ENCODE measurements at places on chromosomes 3 and 15.

- no peak for DNase-seq
Measured at GRCh38 chr3:133487920-133488540, 85.5 kb upstream of the CDV3 start.

DNA sequence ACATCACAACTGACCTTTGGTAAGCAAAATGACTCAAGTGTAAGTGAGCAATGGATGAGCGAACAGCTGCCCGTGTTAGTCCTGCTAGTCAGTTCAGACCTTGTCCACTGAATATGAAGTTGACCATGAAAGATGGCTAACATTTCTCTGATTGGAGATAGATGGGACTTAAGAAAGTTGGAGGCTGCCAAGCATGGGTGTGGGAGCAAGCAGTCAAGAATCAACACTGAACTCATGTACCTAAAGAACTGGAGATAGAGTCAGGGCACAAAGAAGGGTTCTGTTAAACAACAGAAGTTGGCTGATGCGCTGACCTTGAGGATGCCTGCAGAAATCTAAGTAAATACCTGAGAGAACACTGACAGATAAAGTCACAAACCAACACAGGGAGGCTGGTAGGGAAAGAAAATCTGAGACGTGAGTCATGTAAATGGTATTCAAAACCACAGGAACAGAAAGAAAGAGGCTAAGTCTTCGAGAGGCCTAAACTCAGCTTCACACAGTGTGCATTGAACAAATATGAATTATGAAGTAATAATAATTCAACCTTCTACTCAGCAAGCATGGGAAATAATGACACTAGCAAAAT, 30.7 kb upstream of the ANPEP start:
- DNase-seq = no peak

GRCh38 chr15:71239592-71240364, 124.5 kb downstream of the THSD4 start:
- DNase-seq = no peak

- DNase-seq = peak; percentile 61
Measured at GRCh38 chr3:194773771-194774455, 88.2 kb downstream of the FAM43A start.

DNA sequence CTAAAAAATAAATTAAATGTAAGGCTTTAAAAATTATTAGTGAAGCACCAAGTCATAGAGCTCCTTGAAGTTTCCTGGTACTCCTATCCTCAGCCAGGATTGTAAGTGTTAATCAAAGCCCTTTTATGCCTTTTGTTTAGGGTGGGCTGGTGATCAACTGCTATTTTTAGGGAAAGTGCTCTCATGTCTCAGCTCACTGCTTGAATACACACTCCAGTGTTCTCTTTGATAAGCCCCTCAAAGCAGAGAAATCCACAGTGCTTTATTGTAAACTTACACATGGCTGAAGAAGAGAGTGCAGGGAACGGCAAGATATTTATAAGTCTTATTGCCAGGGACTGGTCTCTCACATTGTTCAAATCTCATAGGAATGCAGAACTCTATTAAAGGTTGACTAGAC, 156.4 kb upstream of the AZI2 start:
- no peak for DNase-seq

- DNase-seq = no peak
Measured at GRCh38 chr15:59360896-59361295, 11.8 kb downstream of the MYO1E start.

DNA sequence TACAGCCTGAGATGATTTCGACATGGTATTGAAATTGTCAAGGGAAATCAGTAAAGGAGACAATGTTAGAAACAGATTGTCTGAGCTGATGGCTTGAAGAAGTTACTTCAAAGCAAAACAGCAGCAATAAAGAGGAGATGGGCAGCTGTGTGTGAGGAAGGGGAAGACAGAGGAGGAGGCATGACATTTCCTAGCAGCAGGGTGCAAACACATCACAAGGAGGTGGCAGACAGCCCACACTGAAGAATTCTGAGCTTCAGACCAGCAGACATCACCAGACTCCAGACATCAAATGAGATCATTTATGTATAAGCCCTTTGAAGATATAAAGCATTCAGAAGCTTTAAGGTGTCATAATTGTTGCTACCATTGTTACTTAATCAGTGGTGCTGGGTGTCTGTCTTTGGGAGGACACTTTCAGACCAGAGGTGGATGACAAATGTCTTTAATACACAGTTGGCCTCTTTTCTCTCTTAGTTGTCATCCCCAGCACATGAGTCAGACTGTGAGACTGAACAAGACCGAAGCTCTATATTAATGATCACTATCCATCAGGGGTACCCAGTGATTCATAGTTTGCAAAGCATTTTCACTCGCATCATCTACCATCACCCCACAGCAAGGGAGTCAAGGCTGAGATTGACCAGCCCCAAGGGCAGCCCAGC, 203.9 kb downstream of the MINAR1 start:
- no peak for DNase-seq

DNA sequence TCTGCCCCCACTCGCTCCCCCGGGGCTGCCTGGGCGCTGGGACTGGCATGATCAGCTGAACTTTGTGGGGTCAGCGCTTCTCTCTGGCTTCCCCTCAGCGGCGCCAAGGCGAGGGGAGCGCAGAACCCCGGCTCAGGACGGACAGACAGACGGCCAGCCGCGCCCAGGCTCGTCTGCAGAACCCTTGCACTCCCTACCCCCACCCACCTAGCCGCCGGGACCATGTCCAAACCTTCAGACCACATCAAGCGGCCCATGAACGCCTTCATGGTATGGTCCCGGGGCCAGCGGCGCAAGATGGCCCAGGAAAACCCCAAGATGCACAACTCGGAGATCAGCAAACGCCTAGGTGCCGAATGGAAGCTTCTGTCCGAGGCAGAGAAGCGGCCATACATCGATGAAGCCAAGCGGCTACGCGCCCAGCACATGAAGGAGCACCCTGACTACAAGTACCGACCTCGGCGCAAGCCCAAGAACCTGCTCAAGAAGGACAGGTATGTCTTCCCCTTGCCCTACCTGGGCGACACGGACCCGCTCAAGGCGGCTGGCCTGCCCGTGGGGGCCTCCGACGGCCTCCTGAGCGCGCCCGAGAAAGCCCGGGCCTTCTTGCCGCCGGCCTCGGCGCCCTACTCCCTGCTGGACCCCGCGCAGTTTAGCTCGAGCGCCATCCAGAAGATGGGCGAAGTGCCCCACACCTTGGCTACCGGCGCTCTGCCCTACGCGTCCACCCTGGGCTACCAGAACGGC, 621 bp downstream of the SOX14 start:
- DNase-seq = no peak

DNA sequence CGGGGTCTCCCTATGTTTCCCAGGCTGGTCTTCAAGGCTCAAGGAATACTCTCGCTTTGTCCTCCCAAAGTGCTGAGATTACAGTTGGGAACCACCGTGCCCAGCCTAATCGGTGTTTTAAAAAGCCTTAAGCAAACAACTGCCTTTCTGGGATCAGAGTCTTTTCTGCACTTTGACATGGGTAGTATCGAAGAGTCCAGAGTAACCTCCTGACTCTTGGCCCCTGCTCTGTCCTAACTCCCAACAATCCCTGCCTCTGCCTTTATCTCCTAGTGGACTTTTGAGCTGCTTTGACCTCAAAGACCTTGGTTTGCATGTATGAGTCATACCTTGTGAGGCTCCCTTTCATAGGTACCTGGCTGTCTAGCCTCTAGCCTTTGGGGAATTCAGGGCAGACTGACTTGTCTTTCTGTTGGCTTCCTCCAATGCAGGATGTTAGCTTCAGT, 21.0 kb upstream of the HACD2 start:
- DNase-seq = no peak

- DNase-seq = no peak
Measured at GRCh38 chr3:37303416-37303815, 129.0 kb upstream of the LRRFIP2 start.

- no peak for DNase-seq
Measured at GRCh38 chr3:35671483-35671882, 32.2 kb downstream of the ARPP21 start.

- DNase-seq = no peak
Measured at GRCh38 chr3:5553203-5553602, 365.7 kb downstream of the EDEM1 start.

DNA sequence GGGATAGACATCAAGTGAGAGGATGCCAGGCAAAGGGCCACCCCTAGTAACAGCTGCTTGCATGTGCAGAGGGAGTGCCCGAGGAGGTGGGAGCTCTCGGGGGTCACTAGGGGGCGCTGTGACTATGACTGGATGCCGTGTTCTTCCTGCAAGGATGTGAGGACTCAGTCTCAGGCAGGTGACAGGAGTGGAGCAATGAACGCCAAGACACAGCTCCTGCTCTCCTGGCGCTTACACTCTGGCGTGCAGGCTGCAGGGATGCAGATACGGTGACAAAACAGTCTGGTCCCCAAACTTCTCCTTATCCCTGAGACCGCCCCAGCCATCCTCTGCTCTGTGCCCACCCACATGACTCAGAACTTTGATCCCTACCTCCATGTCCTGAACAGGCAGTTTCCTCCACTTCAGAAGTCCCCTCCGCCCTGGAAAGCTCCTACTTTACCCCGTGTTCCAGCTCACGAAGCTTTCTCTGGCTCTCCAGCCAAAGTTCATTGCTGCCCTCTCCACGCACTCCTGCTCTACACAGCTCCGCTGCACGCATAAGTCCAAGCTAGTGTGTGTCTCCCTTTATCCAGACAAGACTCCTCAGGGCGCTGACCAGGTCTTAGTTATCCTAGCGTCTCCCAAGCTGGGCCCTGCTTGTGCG, 14.7 kb downstream of the RHOV start:
- no peak for DNase-seq

GRCh38 chr3:25749031-25749581, 34.1 kb downstream of the NGLY1 start:
- no peak for DNase-seq

- no peak for DNase-seq
Measured at GRCh38 chr3:127216415-127217261, 23.7 kb downstream of the PRR23E start.

DNA sequence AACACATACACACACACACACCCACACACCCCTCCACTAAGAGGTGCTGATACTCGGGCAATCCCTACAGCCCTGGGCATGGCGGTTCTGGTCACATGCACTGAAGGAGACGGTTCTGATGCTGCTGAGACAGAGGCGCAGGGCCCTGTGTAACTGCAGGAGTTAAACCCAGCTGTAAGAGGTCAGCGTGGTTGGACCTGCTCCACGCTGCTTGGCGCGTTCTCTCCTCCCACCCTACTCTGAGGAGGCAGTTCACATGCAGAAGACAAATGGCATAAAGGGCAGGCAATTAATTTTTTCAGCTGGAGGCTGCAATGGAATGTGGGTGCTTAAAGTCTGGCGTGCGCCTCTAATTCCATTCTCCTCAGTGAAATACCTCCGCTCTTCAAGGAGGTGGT, 35.2 kb downstream of the GRK7 start:
- no peak for DNase-seq

- no peak for DNase-seq
Measured at GRCh38 chr15:89028036-89028435, 60.2 kb upstream of the ABHD2 start.

DNA sequence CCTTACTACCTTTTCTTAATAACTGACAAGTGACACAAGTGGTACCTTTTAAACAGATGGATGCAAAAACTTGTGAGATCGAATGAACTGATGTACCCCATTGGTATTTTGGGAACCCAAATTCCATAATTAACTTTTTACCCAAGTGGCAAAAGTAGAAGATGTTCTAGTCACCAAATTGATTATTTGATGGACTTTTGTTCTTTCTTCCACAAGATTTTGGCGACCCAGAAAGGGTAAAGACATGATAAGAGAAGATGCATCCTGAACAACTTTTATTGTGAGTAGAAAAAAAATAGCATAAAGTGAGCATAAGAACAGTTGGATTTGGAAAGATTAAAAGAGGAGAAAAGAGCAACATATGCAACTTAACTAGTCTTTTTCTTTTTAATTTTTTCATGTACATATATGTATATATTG, 159.5 kb downstream of the TIGIT start:
- DNase-seq = no peak

DNA sequence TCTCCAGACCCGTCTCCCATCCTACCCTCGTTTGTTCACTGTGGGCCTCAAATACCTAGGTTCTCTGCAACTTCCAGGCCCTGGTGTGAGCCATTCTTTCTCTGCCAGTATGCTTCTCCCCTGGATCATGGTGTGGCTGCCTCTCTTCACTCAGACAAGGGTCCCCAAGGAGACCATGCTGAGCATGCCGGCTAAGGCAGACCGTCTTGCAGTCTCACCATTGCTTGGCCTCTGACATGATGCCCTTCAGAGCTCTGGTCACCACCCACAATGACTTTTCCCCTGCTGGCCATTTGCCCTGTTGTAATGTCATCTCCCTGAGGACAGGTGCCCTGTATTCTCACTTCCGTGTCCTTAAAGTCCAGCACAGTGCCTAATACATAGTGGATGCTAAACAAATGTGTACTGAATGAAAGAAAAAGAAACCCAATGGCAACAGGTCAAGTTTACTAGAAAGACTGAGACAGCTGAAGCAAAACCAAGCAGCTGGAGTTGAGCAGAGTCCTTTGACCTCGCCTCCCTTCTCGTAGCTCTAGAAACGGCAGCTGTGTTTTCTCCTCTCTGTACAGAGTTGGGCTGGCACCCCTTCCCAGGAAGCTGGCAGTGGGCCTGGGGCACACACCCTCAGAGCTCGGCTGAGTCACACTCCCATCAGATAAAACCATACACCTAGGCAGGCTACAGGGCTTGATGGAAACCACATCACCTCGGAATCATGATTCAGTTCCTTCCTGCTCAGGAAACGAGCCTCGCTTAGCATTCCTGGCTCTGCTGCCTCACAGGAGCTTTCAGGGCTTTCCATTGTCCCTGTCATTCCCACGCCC, 8.6 kb downstream of the TLR9 start:
- no peak for DNase-seq

DNA sequence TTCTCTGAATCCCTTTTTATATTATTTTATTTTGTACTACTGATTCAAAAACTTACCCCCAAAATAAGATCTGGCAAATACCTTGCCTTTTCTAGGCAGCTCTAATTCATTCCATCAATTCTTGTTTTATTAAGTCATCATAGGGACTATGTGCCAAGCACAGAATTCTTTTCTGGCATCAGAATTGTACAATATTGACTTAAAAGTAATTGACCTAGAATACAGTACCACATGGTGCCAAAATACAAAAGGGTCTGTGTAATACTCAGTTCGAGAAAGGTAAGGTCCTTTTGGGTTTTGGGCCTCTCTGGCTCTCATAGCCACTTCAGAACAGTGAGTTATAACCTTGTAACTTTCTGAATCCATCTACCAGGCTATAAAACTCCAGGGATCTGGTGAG, 46.2 kb downstream of the KBTBD8 start:
- DNase-seq = no peak

GRCh38 chr15:57657619-57658018, 48.9 kb upstream of the POLR2M start:
- no peak for DNase-seq

- DNase-seq = no peak
Measured at GRCh38 chr15:34122771-34123183, 20.9 kb downstream of the PGBD4 start.

DNA sequence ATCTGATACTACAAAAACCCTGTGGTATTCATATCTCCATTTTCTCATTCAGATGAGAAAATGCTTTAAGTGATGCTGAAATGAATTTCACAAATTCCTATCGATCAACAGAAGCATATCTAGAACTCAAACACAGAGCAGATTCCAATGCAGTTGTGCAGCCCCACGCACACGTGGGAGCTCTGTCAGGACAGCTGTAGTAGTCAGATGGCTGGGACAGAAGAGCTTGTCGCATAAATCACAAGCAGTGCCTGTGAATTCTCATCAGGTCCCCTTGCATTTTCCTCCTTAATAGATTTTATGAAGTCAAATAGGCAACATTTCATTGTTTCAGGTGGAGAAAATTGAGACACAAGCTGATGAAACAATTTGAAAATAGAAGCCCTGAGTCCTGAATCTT, 792.3 kb downstream of the AGBL1 start:
- DNase-seq = no peak

Data from NCI-H187 treated with DMSO at 0.1 percent for 48 hours (cell line).